ENCODE measurements at places on chromosomes 11 and 22. TPM values are rescaled to one million over a fixed set of nuclear protein-coding genes. Genes with fewer than 3 reads are reported as not detected.

Gene BRMS1
- total RNA-seq = 66.1 TPM

Gene ABCG4
- total RNA-seq = 0.11 TPM

Gene LPXN
- total RNA-seq = 175 TPM

GRCh38 chr11:57662893-57663292 lies 5.0 kb upstream of the ZDHHC5 start:
- no peak for DNase-seq

- DNase-seq = no peak
Observed at GRCh38 chr11:26851696-26852095, 129.8 kb upstream of the SLC5A12 start.

DNA sequence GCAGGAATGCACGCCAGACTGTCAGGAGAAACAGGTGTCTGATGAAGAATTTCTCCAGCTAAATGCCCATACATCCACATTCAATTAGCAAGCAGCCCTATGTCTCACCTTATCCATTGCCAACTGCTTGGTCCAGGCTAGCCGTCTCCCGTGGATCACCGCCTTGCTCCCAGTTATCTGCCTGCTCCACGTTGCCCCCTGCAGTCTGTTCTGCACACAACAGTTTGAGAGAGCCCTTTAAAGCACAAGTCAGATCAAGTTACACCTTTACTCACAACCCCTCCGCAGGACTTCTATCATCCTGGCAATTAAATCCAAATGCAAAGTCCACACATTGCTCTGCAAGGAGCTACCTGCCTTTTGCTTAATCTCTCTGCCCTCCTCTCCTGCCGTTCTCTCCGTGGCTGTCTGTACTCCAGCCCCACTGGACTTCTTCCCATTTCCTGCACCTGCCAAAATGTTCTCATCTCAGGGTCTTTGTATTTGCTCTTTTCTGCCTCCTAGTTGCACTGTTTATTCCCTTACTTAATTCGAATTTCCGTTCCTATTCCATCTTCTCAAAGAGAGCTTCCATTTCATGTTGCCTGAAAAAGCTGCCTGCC lies 185.3 kb upstream of the LARGE1 start:
- DNase-seq = no peak

DNA sequence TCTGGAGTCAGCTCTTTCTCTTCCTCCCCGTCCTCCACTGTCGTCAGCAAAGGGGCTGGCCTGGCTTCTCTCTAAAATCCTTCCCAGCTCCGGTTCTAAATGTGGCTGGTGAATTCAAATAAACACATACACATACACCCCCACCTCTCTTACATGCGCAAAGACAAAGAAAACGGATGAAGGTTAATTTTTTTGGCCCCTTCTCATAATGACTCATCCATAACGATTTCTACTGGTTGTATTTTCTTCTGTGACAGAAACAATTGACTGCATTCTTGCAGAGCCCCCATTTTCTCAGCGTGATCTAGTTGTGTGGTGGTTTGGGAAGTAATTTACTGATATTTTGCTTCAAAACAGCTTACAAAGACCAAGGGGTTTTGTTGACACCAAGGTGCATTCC lies 130.0 kb upstream of the NTM start:
- no peak for DNase-seq

- no peak for DNase-seq
Observed at GRCh38 chr22:27105142-27106025, 448.0 kb downstream of the MIAT start.

DNA sequence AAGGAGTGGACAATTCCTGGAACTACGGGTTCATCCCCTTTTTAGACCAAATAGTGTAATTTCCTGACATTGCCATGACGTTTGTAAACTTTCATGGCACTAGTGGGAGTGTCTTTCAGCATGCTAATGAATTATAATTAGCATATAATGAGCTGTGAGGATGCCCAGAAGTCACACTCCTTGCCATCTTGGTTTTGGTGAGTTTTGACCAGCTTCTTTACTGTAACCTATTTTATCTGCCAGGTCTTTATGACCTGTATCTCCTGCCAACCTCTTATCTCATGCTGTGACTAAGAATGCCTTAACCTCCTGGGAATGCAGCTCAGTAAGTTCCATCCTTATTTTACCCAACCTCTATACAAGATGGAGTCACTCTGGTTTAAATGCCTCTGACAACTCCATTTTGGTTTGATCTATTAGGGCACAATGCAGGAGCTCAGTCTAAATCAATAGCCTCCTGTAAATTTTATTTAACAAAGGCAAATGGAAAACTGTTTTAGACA lies 20.7 kb downstream of the OR10A6 start:
- DNase-seq = no peak

DNA sequence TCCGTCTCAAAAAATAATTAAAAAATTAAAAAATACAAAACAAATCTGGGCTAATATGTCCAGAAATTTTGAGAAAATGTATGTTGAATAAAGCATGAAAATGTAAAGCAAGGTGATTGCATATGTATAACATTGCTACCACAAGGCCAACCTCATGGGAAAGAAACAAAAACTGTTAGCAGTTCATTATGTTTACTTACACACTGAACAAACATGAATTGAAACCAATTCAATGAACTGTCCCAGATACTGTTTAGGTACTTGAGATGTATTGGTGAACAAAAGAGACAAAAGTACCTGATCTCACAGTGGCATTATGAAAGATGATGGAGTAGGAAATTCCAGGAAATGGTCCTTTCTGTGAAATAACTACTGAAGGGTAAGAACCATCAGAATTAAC lies 43.8 kb upstream of the IGLL5 start:
- no peak for DNase-seq
